Transverse colon (tissue), 4 donors: ENCODE measurements at places on chromosomes 4 and X. TPM values are rescaled to one million over a fixed set of nuclear protein-coding genes. Genes with fewer than 3 reads are reported as not detected.
A peak's percentile ranks its signal among the peaks of the same experiment; 100 is the strongest.

- no peak overlapping the region for H3K4me3 ChIP-seq
- H3K4me1 ChIP-seq, result no peaks in the 10 kb centered on the region
- no peaks in the 10 kb centered on the region for H3K36me3 ChIP-seq
- H3K27me3 ChIP-seq, result no peaks in the 10 kb centered on the region
- no peak for DNase-seq
Observed at GRCh38 chrX:3990569-3990968, 277.1 kb upstream of the PRKX start.

DNA sequence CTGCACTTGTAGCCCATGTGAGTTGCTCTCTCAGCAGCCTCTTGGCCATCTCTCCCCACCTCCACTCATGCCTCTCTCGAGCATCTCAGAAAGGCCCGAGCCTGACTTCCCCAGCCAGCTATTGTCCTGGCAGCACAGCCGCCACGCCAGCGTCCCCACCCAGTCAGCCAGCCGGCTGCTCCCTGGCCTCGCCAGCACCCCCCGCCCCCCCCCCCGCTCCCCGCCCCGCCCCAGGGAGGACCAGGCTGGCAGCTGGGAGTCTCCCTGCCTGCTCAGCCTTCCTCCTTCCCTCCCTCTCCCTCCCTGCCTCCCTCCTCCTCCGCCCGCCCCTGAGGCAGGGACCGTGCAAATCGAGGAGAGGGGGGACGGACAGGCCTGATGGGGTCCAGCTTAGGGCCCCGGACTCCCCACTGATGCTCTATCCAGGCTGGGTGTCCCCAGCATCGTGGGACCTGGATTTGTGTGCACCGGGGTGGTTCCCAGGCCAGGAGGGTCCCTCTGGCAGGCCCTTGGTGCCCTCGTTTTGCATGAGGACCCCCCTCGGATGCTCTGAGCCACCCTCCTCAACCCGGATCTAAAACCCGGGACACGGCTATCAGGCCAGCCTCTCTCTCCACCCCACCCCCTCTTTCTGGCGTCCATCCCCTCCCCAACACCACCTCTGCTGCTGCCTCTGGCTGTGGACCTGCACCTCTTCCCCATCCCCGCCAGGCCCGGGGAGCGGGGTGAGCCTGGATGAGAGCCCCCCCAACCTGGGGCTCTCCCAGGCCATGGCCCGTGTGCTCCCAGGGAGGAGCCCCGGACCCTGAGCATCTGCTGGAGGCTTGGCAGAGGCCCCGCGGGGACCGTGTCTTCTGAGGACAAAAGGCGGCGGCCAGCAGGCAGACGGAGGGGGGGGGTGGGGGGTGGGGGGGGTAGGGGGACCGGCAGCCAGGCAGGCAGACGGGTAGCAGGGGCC lies at the start of gene GPR173:
GPR173 (plus strand) TSS at position 621 of the 958 bp plus-strand sequence. CDS start 27,833 bp downstream, outside the sequence.
- H3K36me3 ChIP-seq, result no peaks in the 10 kb centered on the region
- DNase-seq, result peak; percentile 21
- no peaks in the 10 kb centered on the region for H3K27me3 ChIP-seq
- peak within 1 kb of the TSS; percentile 44 for H3K4me3 ChIP-seq
- H3K27ac ChIP-seq, result no peak within 1 kb of the TSS
- no peaks in the 10 kb centered on the region for H3K4me1 ChIP-seq

The ABLIM2 gene
- total RNA-seq, result 3.2 TPM

DNA sequence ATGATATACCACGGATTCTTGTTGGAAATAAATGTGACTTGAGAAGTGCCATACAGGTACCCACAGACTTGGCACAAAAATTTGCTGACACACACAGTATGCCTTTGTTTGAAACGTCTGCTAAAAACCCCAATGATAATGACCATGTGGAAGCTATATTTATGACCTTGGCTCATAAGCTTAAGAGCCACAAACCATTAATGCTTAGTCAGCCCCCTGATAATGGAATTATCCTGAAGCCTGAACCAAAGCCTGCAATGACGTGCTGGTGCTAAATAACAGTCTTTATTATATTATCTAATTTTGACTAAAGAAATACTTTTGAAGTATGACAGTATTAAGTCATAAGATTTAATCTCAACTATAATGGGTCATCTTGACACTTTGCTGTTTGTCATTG lies 18.9 kb downstream of the RAB33B start:
- no peaks in the 10 kb centered on the region for H3K4me1 ChIP-seq
- no peaks in the 10 kb centered on the region for H3K27me3 ChIP-seq
- H3K36me3 ChIP-seq, result no peaks in the 10 kb centered on the region
- DNase-seq, result no peak
- no peak overlapping the region for H3K4me3 ChIP-seq

GRCh38 chrX:68978255-68978654 lies 149.4 kb downstream of the EFNB1 start:
- no peak overlapping the region for H3K4me3 ChIP-seq
- no peaks in the 10 kb centered on the region for H3K36me3 ChIP-seq
- no peaks in the 10 kb centered on the region for H3K27me3 ChIP-seq
- peaks cover 7% of the 10 kb centered on the region for H3K4me1 ChIP-seq
- no peak overlapping the region for H3K27ac ChIP-seq
- no peak for DNase-seq

GRCh38 chr4:140082391-140082755 lies 71.6 kb downstream of the MAML3 start:
- no peaks in the 10 kb centered on the region for H3K27me3 ChIP-seq
- DNase-seq, result no peak
- no peaks in the 10 kb centered on the region for H3K36me3 ChIP-seq
- H3K4me1 ChIP-seq, result peaks cover 12% of the 10 kb centered on the region

The SYNPO2 gene
- 400 TPM for total RNA-seq

The SOX3 gene
- total RNA-seq, result not detected

- no peak overlapping the region for H3K4me3 ChIP-seq
- H3K4me1 ChIP-seq, result no peaks in the 10 kb centered on the region
- no peak for DNase-seq
- no peak overlapping the region for H3K27ac ChIP-seq
Observed at GRCh38 chrX:1138476-1139184, 73.8 kb downstream of the CRLF2 start.
